Glomerular endothelial cell (primary cell): ENCODE measurements at places on chromosomes 11 and 22.

DNA sequence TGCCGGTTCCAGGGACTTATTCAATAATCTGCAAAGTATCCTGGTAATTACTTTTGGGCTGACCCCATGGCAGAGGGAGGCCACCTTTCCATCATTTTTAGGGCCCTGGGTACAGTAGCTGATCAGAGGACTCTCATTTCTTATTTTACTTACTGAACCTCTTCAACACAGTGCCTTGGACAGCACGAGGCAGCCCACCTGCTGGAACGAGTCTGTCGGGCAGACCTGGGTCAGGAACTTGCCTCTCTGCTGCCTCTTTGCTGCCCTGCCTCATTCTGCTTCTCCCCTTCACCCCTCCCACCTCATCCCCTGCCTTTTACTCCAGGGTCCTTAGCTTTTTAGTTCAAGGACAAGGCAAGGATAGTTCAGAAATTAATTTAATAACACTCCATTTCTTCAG is 204.5 kb downstream of the CSNK2A3 start:
- no peak for DNase-seq

- no peak for DNase-seq
These were observed 68.5 kb downstream of the GDPD4 start for GRCh38 chr11:77233011-77233410.

DNA sequence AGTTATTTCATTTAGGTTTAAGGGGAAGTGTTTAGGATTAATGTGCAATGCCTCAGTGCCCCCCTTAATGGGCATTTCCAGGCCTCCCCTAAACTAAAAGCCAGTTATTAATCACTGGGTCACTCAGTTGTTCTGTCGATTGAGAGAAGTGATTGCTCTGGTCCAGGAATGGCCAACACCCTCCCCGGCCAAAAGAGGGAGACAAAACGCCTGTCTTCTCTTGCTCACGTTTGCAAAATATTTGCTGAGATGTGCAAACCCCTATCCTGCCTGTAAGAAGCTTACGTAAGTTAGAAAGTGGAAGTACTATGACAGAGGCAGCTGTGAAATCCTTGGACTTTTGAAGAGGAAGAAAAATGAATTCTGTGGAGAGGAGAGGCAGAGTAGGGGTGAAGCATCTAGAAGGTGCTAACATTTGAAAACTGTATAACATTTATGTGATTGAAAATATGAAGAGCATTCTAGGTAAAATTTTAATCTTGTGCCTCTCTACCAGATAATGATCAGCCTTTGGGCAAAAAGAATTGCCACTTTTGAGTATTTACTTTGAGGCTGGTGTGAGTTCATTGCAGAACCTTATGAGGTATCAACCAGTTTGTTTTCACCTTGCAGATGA is 37.7 kb downstream of the NTM start:
- no peak for DNase-seq

GRCh38 chr11:109783014-109783413 is 310.2 kb upstream of the ZC3H12C start:
- no peak for DNase-seq

DNA sequence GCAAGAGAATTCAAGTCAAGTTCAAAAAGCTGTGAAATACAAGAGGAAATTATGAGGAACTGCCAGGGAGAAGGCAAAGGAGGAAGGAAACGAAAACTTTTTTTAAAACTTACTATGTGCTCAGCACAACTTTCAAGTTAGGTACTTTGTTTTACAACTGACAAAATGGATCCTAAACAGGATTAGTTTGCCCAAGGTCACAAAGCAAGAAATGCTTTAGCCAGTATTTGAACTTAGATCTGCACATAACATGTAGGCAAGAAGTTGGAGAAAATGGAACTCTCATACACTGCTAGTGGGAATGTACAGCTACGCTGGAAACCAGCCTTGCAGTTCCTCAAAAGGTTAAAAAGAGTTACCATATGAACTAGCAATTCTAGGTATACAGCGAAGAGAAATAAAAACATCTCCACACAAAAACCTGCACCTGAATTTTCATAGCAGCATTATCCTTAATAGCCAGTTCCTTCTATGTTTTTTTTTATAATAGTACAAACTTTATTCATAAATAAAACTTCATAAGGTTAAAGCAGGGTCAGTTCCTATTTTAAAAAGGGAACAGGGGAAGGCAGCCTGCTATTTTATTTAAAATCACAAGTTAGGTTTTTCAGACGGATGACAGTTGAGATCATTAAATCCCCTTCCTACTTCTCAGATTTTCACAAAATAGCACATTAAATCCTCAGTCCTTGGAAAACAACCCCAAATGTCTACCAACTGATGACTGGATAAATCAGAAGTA is 19.2 kb downstream of the DDX6 start:
- DNase-seq = no peak

DNA sequence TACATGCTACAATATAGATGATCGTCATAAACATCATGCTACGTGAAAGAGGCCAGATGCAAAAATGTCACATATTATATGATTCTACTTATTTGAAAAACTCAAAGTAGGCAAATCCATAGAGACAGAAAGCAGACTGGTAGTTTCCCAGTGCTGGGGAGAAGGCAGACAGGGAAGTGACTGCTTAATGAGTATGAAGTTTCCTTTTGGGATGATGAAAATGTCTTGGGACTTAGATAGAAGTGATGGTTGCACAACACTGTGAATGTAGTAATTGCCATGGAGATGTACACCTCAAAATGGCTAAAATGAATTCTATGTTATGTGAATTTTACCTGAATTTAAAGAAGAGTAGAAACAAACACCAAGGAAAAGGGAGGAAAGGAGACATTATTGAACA is 45.2 kb upstream of the EHF start:
- DNase-seq = no peak

DNA sequence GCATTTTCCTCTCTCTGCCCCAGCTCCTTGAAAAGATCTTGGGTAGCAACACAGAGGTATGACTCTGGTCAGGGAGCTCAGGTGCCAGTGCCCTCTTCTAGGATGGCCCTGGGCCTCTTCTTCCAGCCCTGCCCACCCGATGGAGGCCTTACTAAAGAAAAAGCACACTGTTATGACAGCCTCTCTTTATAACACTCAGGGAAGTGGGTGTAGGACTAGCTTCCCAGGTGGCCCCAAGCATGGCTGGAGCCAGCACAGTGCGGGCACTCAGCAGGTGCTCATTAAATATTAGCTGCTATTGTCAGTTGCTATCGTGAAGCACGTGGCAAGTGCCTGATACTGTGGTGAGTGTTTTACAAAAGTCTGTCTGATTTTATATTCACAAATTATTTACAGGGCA is 127.2 kb upstream of the B3GAT1 start:
- no peak for DNase-seq

GRCh38 chr11:113984781-113985180 is 9.9 kb downstream of the HTR3A start:
- DNase-seq = no peak
